Stomach (tissue), 19 donors: ENCODE measurements at places on chromosomes 16 and 17.

- H3K4me3 ChIP-seq: no peak overlapping the region
- no peaks in the 10 kb centered on the region for H3K4me1 ChIP-seq
- no peak overlapping the region for H3K27ac ChIP-seq
- H3K27me3 ChIP-seq: no peaks in the 10 kb centered on the region
Measured at GRCh38 chr16:4138713-4139112, 22.5 kb upstream of the ADCY9 start.

DNA sequence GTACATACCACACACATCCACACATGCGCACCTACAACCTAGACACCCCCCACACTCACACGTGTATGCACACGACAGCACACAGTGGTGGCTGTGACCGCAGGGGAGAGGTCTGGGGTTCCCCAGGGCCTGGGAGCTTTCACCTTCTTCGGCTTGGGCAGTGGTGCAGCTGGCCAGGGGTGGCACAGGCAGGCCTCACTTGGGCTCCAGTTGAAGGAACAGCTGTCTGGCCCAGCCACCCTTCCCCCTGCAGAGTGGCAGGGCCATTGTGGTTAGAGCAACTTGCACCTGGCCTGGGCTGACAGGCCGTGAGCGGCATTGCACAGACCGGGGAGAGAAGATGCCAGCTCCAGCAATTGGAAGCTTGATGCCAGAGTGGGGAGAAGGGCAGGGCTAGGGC lies 114.5 kb upstream of the GSE1 start:
- H3K36me3 ChIP-seq: no peaks in the 10 kb centered on the region
- H3K27ac ChIP-seq: no peak overlapping the region
- H3K4me1 ChIP-seq: no peaks in the 10 kb centered on the region
- H3K4me3 ChIP-seq: no peak overlapping the region

- peaks cover 12% of the 10 kb centered on the region for H3K4me1 ChIP-seq
- no peak overlapping the region for H3K4me3 ChIP-seq
- no peak overlapping the region for H3K27ac ChIP-seq
- DNase-seq: no peak
- H3K36me3 ChIP-seq: no peaks in the 10 kb centered on the region
Measured at GRCh38 chr17:56679777-56680422, 86.4 kb downstream of the NOG start.

DNA sequence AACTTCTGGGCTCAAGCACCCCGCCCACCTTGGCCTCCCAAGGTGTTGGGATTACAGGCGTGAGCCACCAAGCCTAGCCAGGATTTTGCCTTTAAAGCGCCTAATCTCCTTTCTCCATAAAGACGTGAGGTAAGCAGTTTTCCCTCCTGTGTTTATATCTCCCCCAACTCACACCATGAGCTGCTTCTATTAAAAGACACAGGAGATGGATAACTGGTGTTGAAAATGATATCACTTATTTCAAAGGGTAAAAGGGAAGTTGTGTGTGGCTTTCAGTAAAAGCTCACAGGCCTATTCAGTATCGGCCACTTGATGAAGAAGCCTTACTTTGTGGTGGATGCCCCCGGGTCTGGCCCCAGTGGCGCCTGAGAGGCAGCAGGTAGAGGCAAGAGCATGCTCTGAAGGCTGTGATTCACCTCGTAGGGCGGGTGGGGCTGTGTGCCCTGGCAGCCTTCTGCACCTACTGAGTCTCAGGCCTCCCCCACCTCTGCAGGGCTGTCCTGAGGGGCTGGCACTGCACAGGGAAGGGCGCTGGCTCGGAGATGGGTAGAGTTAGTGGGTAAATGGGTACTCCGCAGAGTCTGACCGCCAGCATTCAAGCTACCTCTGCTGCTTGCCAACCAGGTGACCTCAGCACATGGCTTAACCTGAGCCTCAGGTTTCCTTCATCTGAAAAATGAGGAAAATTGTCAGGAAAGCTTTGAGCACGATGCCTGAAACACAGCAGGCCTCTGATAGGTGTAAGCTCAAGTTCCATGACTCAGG lies 146.8 kb downstream of the CLEC16A start:
- H3K4me3 ChIP-seq: no peak overlapping the region
- peak overlapping the region; percentile 13 for H3K27ac ChIP-seq
- peaks cover 5% of the 10 kb centered on the region for H3K36me3 ChIP-seq

- H3K27ac ChIP-seq: no peak overlapping the region
- H3K36me3 ChIP-seq: no peaks in the 10 kb centered on the region
- no peak for DNase-seq
- H3K4me1 ChIP-seq: peaks cover 9% of the 10 kb centered on the region
Measured at GRCh38 chr17:42431758-42432161, 8.7 kb upstream of the CAVIN1 start.

- peak overlapping the region; percentile 70 for H3K27ac ChIP-seq
- H3K4me3 ChIP-seq: no peak overlapping the region
- H3K36me3 ChIP-seq: no peaks in the 10 kb centered on the region
- no peaks in the 10 kb centered on the region for H3K4me1 ChIP-seq
- no peak for DNase-seq
Measured at GRCh38 chr17:64449545-64449944, 630 bp downstream of the MILR1 start.

DNA sequence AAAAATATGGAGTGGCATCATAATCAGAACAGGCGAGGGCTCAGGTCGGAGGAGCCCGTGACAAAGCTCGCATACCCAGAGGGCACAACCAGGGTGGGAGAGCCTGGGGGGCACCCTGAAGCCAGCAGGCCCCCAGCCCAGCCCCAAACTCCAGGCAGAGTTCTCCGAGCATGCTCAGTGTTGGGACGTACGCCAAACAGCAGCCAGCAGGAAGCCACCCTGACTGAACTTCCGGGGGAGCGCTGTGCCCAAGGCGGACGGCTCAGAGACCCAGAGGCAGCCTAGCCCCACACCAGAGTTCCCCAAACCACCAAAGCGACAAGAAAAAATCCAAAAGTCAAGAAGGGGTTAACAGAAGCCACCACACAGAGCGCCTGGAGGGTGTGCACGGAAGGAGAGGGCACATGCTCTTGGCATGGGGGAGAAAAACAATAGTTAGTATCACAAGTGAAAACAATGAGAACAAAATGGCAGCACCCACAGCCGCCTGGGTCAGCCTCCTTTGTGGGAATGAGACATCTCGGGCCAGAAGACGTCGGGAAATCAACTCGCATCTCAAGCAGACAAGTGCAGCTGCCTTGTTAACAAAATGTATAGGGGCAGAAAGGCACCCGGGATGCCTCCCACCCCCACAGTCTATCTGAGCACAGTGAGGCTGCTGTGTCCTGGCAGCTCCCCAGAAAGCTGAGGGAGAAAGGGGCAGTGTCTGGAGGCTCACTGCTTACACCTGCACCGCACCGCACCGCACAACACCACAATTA lies 11.9 kb downstream of the EXOC7 start:
- H3K4me3 ChIP-seq: no peak overlapping the region
- no peak overlapping the region for H3K27ac ChIP-seq
- no peaks in the 10 kb centered on the region for H3K27me3 ChIP-seq
- peaks cover 100% of the 10 kb centered on the region for H3K36me3 ChIP-seq
- no peaks in the 10 kb centered on the region for H3K4me1 ChIP-seq

- no peaks in the 10 kb centered on the region for H3K27me3 ChIP-seq
- DNase-seq: peak; percentile 60
- H3K27ac ChIP-seq: peak overlapping the region; percentile 78
- H3K4me1 ChIP-seq: peaks cover 79% of the 10 kb centered on the region
Measured at GRCh38 chr17:83199500-83200201, 120.2 kb downstream of the METRNL start.

DNA sequence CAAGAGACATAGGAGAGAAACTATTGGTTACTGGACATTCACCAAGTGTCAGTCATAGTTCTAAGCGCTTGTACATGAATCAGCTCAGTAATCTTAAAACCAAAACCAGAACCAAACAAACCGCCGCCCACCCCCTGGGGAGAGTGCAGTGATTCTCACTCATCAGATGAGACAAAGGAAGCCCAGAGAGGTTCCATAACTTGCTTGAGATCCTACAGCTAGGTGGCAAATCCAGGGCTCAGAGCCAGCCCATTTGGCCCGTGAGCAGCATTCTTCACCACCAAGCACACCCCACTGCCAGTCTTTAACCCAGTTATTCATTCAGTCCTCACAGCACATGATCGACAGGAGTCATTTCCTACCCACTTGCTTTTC lies 37.2 kb upstream of the RGS9 start:
- peaks cover 4% of the 10 kb centered on the region for H3K4me1 ChIP-seq
- H3K36me3 ChIP-seq: no peaks in the 10 kb centered on the region
- peak; percentile 45 for DNase-seq
- no peaks in the 10 kb centered on the region for H3K27me3 ChIP-seq
- peak overlapping the region; percentile 53 for H3K4me3 ChIP-seq

DNA sequence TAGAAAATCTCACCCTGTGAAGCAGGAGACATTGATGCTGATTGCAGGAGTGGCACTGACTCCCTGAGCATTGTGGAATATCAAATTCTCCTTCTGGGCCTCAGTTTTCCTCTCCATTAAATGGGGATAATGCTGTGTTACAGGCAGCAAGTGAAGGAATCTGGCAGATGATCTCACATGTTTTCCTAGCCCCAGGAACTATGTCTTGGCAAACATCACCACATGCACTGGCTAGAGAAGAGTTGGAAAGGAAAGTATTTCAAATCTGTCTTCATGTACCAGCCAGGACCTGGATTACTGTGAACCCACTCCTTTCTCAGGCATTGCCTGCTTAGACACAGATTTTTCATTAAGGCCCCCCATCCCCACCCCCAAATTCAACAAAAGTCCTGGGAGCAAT lies 13.6 kb upstream of the CCL8 start:
- no peak overlapping the region for H3K4me3 ChIP-seq
- H3K36me3 ChIP-seq: no peaks in the 10 kb centered on the region
- peaks cover 6% of the 10 kb centered on the region for H3K27me3 ChIP-seq
- no peak overlapping the region for H3K27ac ChIP-seq

- no peak overlapping the region for H3K4me3 ChIP-seq
- H3K4me1 ChIP-seq: peaks cover 3% of the 10 kb centered on the region
- no peak for DNase-seq
- peaks cover 64% of the 10 kb centered on the region for H3K27me3 ChIP-seq
- H3K36me3 ChIP-seq: no peaks in the 10 kb centered on the region
Measured at GRCh38 chr17:28989028-28989427, 16.8 kb downstream of the SEZ6 start.

GRCh38 chr17:76582660-76583059 lies 3.0 kb downstream of the ST6GALNAC2 start:
- DNase-seq: no peak
- peaks cover 16% of the 10 kb centered on the region for H3K27me3 ChIP-seq
- H3K27ac ChIP-seq: no peak overlapping the region
- H3K36me3 ChIP-seq: no peaks in the 10 kb centered on the region
- peaks cover 28% of the 10 kb centered on the region for H3K4me1 ChIP-seq

DNA sequence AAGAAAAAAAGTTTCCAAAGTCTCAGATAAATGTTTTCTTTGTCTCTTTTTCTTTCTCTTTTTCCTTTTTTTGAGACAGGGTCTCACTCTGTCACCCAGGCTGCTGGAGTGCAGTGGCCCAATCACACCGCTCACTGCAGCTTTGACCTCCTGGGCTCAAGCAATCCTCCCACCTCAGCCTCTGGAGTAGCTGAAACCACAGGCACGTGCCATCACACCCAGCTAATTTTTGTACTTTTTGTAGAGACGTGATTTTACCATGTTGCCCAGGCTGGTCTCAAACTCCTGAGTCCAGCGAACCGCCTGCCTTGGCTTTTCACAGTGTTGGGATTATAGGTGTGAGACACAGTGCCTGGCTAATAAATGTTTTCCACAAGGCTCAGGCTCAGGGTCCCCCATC lies 53.3 kb upstream of the KSR1 start:
- H3K27ac ChIP-seq: no peak overlapping the region
- DNase-seq: no peak

DNA sequence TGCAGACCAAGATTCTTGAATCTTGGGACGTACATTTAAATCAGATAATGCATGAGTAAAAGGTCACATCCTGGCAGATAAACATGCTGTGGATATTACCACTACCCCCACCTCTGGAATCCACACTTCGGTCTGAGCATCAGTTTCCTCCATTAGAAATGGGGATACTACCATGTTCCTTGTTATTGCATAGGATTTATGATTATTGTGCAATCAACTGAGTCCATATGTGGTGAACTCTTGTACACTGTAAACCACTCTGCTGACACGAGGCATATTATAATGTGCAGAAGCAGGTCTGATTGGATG lies 108.7 kb downstream of the VAT1L start:
- no peak overlapping the region for H3K4me3 ChIP-seq
- peaks cover 15% of the 10 kb centered on the region for H3K4me1 ChIP-seq
- H3K27me3 ChIP-seq: no peaks in the 10 kb centered on the region
- peak overlapping the region; percentile 5 for H3K27ac ChIP-seq
- H3K36me3 ChIP-seq: no peaks in the 10 kb centered on the region

DNA sequence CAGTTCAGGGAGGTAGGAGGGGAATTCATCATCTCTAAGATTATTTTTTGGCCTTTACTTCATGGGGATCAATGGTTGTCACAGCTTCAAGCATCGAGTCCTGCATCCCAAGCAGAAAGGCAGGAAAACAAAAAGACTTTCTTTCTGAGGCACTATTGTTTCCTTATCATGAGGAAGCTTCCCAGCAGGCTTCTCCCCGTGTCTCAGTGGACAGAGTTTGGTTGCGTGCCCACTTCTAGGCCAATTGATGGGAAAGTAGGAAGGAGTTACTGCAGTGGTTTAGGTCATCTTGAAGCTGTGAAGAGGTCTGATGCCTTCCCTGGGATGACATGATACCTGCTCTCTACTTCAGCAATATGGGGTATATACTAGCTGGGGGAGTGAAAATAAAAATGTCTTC lies 175.3 kb upstream of the CDH13 start:
- no peak for DNase-seq
- H3K36me3 ChIP-seq: no peaks in the 10 kb centered on the region
- no peak overlapping the region for H3K4me3 ChIP-seq
- no peak overlapping the region for H3K27ac ChIP-seq

DNA sequence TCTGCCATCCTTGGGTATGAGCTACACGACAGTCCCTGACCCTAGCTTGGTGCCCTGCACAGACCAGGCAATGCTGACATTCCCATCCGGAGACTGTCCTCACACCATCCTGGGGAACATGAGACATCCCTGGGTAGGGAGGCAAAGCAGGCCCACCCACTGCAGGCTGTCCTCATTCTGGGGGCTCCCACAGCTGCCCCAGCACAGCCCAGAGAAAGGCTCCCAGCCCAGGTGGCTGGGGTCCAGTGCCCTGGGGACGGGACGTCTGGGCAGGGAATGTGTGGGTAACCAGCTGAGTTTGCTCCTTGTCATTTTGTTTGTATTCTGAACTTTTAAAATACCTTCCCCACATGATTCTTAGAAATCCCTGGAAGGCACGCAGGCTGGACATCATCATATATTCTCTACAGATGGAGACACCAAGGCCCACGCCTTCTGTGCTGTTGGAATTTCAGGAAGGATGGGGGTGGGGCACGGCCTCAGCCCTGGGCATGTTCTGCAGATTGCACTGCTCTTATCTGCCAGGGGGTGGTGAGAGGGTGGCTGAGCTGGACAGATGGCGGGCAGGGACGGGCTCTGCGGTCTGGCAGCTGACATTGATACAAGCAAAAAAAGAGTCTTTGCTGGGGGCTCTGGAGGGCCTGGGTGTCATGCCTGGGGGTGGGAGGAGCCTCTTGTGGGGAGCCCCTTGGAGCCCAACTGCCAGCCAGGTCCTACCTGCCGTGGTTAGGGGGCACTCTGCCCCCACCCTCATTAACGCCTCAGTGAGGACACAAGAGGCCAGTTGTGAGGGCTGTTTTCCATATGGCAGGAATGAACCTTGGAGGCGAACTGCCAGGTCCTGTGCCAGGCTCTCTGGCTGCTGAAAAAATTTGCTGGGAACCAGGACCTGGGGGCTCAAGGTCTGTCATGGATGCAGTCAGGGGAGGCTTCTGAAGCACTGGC lies 28.4 kb downstream of the LRRC75A start:
- DNase-seq: peak; percentile 75
- H3K27ac ChIP-seq: peak overlapping the region; percentile 78
- no peak overlapping the region for H3K4me3 ChIP-seq
- H3K36me3 ChIP-seq: peaks cover 21% of the 10 kb centered on the region
